ENCODE measurements at places on chromosomes 7 and 10.

- DNase-seq = no peak
Observed at GRCh38 chr10:124621637-124622036, 122.5 kb downstream of the FAM53B start.

GRCh38 chr7:99392659-99393354 is 15.6 kb downstream of the PDAP1 start:
- DNase-seq = peak; percentile 75

GRCh38 chr7:127891144-127891543 is 140.1 kb downstream of the LRRC4 start:
- no peak for DNase-seq

GRCh38 chr10:110241407-110241806 is 34.0 kb downstream of the MXI1 start:
- DNase-seq = no peak

DNA sequence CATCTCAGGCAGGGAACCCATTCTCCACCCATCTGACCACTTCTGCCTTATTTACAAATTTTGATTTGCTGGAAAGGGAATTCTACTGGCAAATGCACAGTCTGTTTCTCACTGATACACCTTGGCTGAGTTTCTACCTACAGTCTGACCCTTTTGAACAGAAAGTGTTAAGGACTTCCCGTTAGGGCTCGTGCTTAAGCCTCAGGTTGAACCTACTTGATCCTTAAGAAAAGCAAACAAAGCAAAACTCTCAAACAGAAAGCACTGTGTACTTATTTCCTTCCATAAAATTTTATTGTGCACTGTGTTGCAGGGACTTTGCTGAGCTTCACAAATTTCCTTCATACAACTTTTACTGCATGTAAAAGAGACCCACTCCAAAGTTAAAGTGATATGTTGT is 367.8 kb downstream of the NRG3 start:
- no peak for DNase-seq
